ENCODE measurements at places on chromosomes 6 and 20.

GRCh38 chr20:59421089-59421488 is 120.7 kb downstream of the EDN3 start:
- DNase-seq, result no peak

DNA sequence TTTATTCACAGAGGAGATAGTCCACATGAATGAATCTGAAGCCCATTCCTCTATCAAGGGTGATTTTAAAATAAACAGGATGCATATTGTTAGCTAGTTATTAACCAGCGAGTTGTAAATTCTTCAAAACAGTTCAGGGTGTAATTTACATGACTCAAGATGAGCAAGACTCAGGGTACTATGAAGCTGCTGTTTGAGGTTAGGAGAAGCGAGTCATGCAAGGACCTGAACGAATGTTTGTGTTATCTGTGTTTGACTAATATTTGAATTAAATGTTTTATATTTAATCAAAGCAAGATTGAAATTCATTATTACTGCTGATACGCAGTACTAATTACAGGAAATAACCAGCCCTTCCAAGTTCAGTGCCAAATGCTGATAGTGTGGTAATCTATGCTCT is 191.1 kb downstream of the SAMD5 start:
- no peak for DNase-seq

DNA sequence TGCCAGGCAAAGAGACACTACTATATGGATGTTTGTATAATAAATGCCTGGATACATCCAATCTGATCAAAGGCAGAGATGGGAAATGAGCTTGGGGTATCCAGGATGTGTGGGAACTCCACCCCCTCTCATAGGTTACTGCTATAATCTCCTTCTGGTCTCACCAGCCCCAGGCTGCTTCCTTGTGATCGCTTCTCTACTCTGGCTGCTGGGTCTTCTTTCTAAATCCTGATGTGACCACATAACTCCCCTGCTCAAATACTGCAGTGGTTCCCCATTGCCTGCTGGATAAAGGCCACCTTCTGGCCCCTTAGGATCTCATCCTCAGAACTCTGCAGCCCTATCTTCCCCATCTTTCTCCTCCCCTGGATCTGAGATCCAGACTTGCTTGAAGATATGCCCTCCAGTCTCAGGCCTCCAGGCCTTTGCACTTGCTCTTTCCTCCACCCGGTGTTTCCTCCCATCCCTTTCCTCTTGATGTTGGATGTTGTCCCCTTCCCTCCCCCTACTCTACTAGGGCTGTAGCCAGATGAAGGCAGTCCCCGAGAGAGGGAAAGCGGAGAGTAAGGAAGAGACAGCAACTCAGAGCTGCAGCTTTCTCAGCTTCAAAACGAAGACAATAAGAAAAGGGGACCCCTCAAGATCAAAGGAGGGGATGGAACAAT is 828 bp upstream of the XKR7 start:
- no peak for DNase-seq

DNA sequence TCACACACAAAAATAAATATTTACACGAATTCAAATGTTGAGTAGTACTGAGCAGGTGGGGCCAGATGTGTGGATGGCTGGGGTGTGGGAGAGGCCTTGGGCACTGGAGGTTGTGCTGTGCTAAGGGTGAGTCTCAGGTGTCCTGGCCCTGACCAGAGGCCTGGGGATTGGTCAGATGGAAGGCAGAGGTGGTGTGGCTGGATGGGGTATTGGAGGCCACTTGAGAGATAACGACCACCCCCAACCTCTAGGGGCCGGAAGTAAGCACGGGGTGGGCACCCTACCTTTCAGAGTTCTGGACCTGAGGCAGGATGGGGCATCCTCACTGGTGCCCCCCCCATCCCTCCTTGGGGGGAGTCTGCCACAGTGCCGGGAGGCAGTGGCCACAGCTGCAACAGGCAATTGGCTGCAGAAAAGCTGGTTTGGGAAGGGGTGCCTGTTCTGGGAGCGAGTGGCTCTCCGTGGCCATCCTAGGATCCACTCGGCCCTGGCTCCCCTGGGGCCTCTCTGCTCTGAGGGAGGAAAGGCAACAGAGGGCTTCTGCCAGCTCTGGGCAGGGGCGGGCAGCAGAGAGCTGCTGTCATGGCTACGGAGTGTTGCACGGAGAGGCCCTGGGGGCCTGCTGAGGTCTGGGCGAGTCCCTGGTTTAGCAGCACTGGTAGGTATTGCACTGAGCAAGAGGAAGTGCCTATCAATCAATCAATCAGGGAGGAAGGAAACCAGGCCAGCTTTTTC is 87.6 kb downstream of the ASXL1 start:
- DNase-seq, result peak; percentile 68
